ENCODE measurements at places on chromosomes 16 and 17.

- DNase-seq = no peak
Observed at GRCh38 chr17:30952638-30953393, 18.0 kb upstream of the RNF135 start.

DNA sequence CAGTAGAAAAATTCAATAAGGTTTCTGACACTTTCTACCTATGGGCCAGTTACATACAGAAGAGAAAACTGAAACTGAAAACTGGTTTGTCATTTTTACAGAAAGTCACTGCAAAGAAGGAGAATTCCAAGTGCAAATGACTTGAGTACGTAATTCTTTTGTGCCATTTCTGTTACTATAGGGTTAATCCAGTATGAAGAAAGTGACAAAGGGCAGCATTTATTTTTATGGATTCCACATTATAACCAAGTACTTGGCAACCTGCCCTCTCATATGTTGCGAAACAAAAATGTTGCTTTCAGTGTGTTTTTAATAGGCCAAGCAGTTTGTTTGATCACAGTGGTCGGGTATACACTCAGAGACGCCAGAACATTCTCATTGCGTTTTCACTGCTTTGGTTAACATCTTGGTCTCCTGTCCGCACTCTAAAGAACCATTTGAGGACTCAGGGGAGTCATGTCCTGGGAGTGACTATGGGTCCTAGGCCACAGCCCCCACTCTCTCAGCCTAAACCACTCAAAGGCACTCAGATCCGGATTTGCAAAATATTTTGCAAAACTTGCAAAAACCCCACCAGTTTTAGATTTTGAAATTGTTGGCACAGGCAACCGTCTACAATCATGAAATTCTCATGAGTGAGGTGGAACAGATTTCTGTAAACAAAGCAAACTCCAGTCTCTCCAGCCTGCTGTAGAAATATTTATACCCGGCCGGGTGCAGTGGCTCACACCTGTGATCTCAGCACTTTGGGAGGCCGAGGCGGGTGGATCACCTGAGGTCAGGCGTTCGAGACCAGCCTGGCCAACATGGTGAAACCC, 15.4 kb upstream of the HELZ start:
- no peak for DNase-seq

- DNase-seq = no peak
Observed at GRCh38 chr17:75346906-75347305, 57.7 kb upstream of the SLC25A19 start.

GRCh38 chr16:56869513-56870275, 4.7 kb downstream of the SLC12A3 start:
- DNase-seq = peak; percentile 20

DNA sequence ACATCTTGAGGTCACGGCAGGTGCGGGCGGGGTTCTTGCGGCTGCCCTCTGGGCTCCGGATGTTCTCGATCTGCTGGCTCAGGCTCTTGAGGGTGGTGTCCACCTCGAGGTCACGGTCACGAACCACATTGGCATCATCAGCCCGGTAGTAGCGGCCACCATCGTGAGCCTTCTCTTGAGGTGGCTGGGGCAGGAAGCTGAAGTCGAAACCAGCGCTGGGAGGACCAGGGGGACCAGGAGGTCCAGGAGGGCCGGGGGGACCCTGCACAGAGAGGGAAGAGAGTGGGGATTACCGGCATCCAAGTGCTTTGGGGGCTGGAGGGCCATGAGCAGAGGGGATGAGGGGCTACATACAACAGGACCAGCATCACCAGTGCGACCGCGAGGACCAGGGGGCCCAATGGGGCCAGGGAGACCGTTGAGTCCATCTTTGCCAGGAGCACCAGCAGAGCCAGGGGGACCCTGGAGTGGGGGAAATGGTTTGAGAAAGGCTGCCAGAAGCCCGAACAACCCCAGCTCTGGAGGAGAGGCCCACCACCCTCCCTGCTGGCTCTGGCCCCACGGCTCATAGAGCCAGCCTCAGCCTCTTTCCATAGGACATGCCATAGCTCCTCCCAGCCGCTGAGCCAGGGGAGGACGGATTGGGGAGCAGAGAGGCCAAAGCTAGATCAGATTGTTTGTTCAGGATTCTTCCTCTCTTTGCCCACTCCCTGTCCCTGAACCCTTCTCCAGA, 14.6 kb downstream of the COL1A1 start:
- DNase-seq = no peak

DNA sequence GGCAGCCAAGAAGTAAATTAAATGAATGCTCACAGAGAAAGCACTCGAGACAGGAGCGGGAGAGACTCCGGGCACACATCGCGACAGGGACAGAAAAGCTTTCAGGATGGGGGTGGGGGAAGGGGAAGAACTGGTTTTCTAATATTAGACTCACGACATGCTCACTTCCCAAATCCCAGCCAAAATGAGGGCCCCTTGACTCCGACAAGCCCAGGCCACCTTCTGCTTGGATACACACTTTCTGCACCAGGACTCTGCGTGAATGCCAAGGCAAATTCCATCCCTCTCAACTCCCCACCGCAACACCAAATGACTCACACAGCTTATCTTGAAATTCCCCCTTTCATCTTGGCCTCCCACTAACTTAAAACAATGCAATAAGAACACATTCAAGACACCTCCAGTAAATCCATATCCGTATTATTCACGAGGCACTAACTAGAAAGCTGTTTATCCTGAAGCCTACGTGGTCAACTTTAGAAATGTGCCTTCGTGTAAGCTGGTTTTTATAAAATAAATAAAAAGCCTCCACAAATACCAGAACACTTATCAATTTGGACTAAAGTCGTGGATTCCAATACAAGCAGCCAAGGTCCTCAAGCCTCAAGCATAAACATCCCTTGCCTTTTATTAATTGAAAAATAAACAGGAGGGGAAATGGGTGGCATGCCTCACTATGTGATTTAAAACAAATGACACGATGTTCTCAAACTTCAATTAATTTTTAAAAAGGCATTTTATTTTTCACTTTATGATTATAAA, 46.1 kb downstream of the NXN start:
- no peak for DNase-seq

DNA sequence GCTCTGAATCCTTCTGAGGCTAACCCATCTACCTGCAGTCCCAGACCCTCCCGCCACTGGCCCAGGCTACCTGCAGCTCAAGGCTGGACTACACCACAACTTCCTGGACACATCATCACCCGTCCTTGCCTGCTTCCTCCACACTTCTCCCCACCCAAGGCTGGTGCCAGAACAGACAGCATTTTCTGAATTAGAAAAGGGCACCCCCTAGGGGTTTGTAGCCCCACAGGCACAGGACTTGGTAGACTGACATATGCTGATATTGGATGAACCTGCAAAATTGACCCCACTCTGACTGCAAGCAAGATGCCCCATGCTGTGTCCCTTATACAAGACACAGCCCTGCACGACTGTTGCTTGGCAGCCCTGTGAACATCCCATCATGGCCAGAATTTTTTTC, 271.5 kb upstream of the C16orf82 start:
- no peak for DNase-seq

GRCh38 chr17:2087597-2088211, 32.8 kb downstream of the HIC1 start:
- DNase-seq = peak; percentile 31

DNA sequence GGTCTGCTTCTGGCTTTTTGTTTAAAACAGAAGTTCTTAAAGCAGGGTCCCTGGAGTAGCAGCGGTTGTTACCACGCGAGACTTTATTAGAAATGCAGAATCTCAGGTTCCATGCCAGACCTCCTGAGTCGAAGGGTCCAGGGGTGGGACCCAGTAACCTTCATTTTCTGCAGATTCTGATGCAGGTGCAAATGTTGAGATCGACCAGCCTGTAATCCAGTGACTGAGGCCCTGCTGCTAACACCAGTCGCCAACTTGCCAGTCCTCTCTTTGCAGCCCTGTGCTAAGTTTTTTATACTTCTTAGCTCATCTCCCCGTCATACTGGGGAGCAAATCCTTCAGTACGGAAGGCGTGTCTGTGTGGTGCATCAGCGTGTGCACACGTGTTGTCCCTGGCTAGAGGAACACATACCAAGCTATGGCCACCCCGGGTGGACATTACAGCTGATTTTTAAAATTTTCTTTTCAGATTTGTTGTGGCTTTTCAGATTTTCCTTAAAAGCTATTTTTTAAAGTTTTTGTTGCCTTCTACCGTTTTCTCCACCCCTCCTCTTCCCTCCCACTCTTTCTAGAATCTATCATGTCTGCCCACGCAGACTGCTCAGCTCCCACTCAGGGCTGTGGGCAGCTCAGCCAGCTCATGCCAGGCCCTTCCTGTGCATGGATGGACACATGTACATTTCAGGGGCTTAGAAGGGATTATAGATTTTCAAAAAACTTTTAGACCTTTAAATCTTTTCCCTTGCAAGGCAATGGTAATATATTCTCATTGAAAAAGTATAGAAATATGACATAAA, 57.7 kb downstream of the MEAK7 start:
- DNase-seq = no peak

GRCh38 chr16:50980666-50981065, 170.4 kb downstream of the SALL1 start:
- no peak for DNase-seq

DNA sequence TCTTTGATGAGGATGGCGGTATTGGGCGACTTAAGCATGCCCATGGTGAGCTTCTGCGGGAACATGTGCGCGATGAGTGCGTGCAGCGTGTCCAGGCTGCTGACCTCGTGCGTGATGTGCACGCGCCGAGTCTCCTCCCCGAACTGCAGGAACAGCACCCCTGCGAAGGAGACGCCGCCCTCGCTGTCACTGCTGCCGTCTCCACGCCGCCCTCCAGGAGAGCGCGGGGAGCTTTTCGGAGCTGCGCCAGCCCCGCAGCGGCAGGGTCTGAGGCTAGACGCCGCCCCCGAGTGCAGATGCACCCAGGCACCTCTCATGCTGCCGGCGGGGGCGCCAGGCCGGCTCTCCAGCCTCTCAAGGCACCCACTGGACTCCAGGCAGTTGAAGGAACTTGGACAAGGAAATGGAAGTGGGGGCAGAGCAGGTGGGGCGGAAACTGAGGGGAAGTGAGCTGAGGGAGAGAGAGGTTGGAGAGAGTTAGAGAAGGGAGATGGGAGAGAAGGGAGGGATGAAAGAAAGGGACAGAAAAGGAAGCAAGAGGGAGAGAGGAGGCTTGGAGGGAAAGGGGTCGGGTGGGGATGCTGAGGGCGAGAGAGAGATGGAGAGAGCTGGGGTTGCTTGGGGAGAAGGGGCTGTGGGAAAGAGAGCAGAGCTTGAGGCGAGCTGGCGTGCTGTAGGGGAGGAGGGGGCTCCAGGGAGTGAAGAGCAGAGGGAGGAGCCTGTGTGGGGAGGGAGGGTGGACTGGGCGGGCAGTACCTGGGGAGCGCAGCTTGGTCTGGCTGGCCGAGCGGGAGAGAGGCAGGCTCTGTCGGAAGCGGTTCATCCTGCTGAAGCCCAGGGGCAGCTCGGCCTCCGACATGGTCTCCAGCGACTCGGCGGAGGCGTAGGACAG, 42.1 kb downstream of the SRCIN1 start:
- DNase-seq = no peak

- DNase-seq = no peak
Observed at GRCh38 chr17:19348081-19348650, 14.4 kb downstream of the B9D1 start.

GRCh38 chr17:55668312-55668920, 54.2 kb downstream of the TMEM100 start:
- no peak for DNase-seq

GRCh38 chr16:88084881-88085280, 133.6 kb downstream of the BANP start:
- DNase-seq = no peak

DNA sequence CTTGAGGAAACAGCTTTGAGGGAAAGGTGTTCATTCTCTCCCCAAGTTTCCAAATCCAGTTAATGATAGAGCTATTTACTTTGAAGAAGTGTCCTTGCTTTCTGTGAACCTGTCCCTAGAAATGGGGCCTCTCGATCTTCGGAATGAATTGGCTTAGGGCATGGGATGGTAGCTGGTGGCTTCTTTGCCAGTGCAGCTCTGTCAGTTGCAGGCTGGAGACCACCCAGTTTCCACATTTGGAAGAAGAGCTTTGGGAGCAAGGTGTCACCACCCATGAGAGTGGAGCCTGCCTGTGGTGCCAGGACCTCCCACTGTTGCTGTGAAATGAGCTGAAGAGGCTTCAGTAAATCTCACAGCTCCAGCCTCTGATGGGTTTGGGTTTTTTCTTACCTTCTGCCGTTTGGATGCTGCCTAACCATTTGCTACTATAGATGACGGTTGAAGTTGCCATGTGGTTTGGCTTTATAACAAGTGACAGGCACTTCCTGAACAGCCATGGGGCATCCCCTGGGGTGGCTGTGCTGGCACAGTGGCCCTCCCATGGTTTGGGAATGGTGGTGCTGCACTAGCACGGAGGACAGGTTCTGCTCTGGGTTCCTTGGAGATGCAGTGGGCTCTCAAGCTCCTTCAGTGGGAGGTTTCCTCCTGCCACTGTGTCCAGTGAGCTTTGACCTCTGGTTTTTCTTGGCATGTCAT, 19.5 kb upstream of the SLC5A10 start:
- DNase-seq = no peak

GRCh38 chr17:72379516-72379915, 258.7 kb downstream of the SOX9 start:
- no peak for DNase-seq

DNA sequence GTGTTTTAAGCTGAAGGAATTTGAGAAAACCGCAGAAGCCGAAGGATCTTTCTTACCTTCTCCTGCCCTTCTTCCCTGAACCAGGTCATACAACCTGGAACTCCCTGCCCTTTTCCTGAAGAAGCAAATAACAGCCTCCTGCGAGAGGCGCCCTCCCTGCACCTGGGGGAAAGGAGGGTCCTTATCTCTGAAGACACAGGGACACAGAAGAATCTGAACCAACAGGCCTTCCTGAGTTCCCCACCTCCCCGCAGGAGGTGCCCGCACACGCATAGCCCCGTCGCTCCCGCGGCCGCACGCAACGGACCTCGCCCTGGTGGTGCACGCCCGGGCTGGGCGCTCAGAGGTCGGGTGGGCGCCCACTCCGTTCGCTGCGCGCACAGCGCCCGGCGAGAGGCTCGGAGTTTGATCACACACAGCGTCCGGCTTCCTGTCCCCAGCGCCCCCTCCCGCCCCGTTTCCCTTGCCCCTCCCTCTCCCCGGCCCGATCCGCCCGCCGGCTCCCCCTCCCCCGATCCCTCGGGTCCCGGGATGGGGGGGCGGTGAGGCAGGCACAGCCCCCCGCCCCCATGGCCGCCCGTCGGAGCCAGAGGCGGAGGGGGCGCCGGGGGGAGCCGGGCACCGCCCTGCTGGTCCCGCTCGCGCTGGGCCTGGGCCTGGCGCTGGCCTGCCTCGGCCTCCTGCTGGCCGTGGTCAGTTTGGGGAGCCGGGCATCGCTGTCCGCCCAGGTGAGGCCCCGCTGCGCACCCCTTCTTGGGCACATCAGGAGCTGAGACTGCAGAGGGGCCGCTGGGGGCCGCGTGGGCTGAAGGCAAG, at the start of gene TNFSF12:
Gene TNFSF12, plus strand, starts transcription at position 474 of the 816 bp plus-strand sequence. Its CDS starts 96 bp downstream, at position 570.
- DNase-seq = peak; percentile 35

GRCh38 chr17:6070913-6071511, 833 bp downstream of the WSCD1 start:
- no peak for DNase-seq

- DNase-seq = peak; percentile 24
Observed at GRCh38 chr17:47829870-47830269, 1.5 kb downstream of the MRPL10 start.

GRCh38 chr17:45756266-45756991, 27.7 kb upstream of the CRHR1 start:
- no peak for DNase-seq

Measured in activated CD4-positive, alpha-beta T cell treated with anti-CD3 and anti-CD28 coated beads, Interleukin-2, amount 50 U/mL, for 4 hours (primary cell).